Islet precursor cell (in vitro differentiated cells): ENCODE measurements at places on chromosomes 7 and 10.
A peak's percentile ranks its signal among the peaks of the same experiment; 100 is the strongest.

GRCh38 chr7:76202666-76203030 is 952 bp downstream of the SRRM3 start:
- no peak for DNase-seq

DNA sequence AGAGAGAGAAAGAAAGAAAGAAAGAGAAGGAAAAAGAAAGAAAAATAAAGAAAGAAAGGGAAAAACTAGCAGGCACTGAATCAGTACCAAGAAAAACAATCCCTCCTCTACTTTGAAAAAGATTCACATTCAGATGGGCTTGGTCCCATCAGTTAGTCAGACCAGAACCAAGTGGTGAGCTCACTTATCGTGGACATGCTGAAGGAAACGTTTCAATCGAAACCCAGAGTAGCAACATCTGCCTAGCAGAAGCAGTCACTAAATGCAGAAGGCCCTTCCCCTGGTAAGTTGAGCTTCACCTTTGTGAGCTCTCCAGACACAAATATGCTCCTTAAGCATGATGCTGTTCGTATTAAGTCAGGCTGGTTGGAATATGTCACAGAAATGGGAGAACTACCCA is 167.7 kb downstream of the TRIL start:
- no peak for DNase-seq

DNA sequence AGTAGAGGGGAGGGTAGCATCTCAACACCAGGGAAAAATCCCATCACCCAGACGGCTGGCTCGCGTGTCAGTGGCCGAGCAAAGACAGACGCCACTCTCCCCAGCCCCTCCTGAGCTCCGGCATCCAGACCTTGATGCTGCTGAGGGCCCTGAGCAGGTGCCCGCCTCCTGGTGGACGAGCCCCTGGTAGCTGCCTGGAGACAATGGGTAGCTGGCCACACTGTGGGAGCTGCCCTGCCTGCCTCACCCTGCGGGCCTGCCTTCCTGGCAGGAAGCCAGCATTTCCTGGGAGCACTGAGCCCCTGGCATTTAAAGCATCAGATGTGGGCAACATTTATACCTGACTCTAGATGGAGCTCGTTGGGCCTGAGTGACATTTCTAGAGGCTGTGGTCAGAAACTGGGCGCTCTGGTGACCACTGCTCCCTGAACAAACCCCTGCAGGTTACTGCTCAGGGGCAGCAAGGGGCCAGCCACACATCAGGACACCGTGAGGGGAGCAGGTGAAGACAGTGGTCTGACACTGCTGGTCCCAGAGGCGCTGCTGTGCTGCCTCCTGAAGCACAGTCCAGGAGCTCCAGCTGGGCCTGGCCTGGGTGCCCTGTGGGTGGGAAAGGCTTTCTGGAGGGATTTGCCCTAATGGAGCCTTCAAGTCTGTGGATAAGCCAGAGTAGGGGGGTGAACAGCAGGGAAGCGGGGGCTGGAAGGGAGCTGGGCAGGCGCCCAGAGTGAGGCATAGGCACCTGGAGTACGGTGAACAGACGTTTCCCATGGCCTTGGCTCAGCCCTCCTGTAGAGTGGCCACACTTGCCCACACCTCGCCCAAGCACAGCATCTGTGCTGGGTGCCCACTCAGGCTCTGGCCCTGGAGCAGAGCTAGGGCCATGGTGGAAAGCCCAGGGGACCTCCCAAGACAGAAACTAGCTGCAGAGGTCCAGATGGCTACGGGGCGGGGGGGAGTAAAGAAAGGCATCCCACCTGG is 138.7 kb downstream of the MAPK8 start:
- peak; percentile 57 for DNase-seq

- no peak for DNase-seq
Measured at GRCh38 chr10:17092216-17092944, 37.2 kb downstream of the CUBN start.

DNA sequence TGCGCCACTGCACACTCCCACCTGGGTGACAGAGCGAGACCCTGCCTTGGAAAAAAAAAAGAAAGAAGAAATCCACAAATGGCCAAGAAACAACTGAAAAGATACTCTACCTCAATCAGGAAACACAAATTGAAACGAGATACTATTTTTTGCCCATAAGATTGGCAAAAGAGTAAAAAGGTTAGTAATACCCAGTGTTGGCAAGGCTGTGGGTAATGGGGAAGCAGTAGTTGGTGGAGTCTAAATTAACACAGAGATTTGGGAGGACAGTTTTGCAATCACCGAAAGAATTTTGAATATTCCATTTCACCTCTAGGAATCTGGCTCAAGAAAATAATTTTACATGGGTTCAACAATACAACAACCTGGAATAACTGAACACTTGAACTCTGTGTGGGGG is 19.9 kb downstream of the ABRAXAS2 start:
- DNase-seq = no peak

GRCh38 chr7:145293228-145293701 is 457.4 kb upstream of the TPK1 start:
- DNase-seq = no peak
